ENCODE measurements at places on chromosomes 11 and 22.

DNA sequence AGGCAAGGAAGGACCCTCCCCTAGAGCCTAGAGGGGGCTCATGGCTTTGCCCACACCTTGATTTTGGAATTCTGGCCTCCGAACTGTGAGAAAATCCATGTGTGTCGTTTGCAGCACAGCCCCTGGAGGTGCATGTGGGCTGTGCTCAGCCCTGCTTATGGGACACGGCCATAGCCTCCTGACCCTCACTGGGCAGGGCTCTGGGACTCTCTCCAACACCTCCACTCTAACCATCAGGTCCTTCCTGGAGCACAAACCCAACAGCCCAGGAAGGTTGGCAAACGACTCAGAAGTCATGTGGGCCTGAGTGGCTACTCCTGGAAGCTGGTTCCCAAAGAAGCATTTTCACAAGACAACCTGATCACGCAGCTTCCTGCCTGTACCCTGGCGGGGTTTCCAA lies 144.1 kb downstream of the CTTN start:
- no peak for DNase-seq

- no peak for DNase-seq
These were observed 4.6 kb upstream of the CABP7 start for GRCh38 chr22:29715240-29715639.

DNA sequence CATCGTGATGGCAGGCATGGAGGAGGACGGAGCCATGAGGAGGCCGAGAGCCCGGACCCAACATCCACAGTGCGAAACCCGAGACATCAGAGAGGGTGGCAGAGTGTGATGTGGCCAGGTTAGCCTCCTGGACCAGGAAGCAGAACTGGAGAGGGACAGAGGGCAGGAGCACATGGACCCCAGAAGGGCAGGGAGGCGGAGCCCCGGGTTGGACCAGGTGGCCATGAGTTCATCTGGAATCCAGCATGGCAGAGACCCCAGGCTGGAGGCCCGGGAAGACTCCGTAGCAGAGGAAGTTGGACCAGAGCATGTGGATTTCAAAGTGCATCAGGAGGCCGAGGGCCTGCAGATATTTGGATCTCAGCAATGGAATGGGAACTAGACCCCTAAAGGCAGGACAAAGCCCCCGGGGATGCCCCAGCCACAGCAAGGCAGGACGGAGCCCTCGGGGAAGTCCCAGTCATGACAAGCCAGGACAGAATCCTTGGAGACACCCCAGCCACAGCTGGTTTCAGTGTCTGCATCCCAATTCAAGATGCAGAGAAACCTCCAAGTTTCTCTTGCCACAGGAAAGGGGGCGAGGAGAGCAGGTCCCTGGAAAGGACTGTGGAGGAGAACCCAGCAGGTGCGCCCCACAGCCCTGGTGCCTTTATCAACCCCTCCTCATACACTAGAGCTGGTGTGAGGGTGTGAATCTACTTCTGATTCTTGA lies 1393.4 kb downstream of the BRD1 start:
- DNase-seq: no peak

DNA sequence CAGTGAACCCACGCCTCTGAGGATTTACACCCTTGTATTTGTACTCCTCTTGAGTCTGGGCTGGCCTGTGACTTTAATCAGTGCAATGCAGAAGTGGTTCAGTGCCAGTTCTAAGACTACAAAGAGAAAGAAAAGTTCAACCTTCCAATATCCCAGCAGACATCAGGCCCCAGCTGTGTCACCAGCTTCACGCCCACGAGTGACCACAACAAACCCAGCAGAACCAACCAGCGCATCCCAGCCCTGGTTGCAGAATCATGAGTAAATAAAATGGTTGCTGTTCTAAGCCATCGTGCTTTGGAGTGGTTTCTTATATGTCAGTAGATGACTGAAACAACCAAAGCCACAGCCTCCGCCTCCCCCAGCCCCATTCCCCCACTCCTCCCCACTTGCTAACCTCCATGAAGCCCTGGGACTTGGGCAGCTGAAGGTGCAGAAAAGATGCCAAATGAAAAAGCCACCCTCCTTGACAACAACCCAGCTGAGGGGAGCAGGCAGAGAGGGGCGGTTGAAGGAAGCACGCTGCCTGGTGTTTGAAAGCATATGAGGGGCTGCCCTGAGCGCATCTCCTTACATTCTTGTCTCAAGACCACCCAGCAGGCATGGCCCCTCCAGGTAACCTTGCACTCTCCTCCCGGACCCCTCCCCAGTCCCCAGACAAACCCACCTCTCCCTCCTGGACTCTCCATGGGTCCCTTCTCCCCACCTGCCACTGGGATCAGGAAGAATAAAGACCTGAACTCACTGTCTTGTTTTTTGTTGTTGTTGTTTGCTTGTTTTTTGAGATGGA lies 20.9 kb downstream of the TSKU start:
- DNase-seq: peak; percentile 92

- DNase-seq: no peak
These were observed 35.8 kb downstream of the NRXN2 start for GRCh38 chr11:64687204-64687603.
